Retina (tissue), 1 donor: ENCODE measurements at places on chromosomes 16 and 17.
A peak's percentile ranks its signal among the peaks of the same experiment; 100 is the strongest.

- DNase-seq, result no peak
Observed at GRCh38 chr16:80356365-80356764, 184.4 kb upstream of the DYNLRB2 start.

DNA sequence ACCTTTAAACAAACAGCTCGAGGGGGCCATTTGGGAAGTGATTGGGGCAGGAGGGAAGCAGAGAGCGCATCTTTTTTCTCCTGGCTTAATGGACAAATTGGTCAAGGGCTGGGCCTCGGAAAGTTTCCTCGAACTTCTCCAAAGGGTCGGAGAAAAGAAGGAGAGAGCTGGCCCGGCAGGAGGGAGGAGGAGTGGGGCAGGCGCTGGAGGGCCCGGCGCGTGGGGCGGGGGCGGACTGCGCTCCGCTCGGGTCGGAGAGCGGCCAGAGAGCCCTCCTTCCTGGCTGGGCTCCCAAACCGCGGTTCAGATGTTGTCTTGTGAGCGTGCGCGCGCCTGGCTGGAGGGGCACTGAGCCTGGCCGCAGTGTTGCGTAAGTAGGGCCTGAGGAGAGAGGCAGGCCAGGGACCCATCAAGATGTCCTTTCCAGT lies 1.2 kb downstream of the MMP2 start:
- peak; percentile 52 for DNase-seq

- no peak for DNase-seq
Observed at GRCh38 chr16:24396350-24397271, 140.5 kb downstream of the CACNG3 start.

DNA sequence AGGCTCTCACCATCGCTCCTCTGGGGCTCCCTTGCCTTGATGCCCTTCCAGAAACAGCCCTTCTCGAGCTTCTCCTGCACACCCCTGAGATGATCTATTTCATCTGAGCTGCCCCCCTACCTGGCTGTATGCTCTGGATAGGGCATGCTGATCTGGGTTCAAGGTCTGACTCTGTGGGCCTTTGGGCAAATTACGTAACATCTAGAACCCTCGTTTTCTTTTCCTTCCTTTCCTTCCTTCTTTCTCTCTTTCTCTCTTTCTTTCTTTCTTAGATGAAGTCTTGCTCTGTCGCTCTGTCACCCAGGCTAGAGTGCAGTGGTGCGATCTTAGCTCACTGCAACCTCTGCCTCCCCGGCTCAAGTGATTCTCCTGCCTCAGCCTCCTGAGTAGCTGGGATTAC lies 20.3 kb downstream of the TNS4 start:
- DNase-seq, result no peak

DNA sequence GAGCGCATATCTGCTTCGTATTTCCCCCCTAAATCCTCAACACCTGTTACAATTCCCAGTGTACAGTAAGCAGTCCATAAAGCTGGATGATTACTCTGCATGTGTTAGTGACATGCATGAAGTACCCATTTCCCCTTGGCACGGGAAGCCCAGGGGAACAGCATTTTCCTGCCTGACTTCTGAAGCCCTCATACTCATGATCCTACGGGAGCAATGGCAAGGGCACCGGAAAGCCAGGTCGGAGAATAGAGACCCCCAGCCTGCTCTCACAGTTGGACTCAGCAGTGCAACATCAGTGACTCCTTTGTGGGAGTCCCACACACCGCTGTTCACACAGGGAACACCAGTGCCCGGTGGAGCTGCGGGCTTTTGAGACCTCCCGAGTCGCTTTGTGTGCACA lies 336.9 kb downstream of the CDH13 start:
- no peak for DNase-seq

DNA sequence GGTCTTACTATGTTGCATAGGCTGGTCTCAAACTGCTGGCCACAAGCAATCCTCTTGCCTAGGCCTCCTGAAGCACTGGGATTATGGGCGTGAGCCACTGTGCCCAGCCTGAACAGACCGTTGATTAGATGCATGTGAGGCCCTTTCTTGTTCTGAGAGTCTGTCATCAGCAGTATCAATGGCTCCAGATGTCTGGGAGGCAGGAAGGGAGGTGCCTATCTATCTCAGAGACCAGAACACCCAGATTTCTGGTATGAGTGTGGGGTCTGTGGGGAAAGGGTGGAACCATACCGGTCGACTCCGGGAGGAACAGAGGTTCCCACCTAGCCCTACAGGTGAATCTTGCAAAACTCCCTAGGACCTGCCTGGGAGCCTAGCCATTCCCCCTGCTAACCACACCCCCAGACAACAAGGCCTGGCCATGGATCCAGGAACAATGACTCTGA lies 71.7 kb downstream of the PRKCB start:
- no peak for DNase-seq

DNA sequence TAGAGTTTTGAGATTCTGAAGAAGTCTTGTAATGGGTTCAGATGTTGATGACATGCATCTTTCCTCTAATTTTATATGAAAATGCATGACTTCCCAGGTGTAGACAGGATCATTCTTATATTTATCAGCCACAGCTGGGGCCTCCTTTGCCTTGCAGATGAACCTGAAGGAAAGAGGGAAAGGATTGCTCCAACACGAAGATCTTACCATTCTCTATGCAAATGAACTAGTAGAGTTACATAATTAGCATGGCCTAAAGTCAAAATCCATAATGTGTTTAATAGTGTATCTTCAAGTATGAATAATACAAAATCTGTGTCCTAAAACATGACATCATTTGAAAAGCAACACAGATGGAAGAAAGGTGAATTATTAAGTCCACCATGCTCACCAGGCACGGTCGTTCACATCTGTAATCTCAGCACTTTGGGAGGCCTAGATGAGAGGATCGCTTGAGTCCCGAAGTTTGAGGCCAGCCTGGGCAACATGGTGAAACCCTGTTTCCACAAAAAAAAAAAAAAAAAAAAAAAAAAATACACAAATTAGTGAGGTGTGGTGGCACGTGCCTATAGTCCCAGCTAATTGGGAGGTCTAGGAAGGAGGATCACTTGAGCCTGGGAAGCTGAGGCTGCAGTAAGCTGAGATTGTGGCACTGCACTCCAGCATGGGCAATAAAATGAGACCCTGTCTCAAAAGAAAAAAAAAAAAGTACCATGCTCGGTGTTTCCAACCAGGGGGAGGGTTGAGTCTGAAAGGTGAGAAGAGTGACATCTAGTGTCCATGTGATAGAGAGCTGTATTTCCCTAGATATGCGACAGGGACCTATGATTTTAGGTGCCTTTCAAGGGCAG lies 6.3 kb downstream of the VWA3A start:
- peak; percentile 41 for DNase-seq

- no peak for DNase-seq
Observed at GRCh38 chr16:87762620-87763019, 3.2 kb downstream of the KLHDC4 start.

DNA sequence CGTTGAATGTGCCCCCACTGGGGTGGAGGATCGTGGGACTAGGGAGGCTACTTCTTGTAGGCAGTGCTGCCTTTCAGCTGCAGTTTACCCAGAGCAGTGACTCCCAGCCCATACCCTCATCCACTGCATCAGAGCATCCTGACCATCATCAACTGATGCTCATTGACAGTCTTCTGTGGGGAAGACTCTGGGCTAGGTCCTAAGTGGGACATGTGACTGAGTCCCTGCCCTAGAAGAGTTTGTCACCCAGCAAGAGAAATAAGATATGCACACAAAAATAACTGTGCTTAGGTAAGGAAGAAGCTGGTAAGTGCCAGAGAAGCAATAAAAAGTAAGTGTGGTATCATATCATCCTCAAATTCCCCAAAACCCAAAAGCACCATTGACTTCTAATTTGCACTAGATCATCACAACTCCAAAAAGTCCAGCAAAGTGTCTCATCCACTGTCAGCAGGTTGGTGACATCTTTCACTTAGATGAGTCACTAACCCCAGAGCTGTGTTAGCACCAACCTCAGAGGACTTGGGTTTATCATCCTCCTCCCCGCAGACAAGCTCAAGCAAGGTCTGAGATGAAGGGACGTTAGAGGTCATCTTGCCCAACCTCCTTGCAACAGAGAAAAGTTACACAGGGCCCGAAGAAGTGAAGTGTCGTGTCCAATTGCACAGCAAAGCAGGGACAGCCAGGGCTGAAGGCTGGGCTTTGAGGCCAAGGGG lies 99.0 kb downstream of the CCDC182 start:
- DNase-seq, result no peak

DNA sequence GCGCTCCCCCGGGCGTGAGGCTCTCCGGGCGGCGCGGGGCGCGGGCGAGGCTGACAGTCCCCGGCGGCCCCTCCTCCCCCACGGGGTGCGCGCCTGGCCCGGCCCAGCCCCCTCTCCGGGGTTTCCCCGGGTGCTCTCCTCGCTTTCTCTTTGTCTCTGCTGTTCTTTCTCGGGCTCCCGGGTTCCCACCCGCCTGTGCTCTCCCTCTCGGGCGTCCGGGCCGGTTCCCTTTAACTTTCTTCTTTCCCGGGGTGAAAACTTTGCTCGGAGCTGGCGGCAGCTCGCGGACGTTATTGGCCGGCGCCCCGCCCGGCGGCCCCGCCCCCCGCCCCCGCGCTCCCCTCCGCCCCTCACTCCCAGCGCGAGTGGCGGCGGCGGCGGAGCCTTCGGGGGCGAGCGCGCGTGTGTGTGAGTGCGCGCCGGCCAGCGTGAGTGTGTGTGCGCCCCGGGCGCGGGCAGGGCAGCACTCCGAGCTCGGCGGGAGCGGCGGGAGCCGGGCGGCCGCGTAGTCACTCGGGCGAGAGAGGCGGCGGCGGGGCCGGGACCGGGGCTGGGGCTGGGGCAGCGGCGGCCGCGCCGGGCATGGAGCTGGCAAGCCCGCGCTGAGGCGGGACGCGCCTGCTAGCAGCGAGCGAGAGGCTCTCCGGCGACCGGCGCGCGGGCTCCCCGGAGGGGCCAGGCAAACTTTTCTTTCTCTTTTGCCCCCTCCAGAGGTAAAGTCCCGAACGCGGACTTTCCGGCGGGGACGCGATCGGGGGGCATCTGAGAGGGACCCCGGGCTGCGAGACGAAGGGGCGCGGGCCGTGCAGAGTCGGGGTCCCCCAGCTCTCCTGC lies at the start of gene NTN1:
TSS of gene NTN1 (plus strand) at position 353 of the 834 bp plus-strand sequence. CDS start 864 bp downstream, outside the sequence.
- DNase-seq, result peak; percentile 50

DNA sequence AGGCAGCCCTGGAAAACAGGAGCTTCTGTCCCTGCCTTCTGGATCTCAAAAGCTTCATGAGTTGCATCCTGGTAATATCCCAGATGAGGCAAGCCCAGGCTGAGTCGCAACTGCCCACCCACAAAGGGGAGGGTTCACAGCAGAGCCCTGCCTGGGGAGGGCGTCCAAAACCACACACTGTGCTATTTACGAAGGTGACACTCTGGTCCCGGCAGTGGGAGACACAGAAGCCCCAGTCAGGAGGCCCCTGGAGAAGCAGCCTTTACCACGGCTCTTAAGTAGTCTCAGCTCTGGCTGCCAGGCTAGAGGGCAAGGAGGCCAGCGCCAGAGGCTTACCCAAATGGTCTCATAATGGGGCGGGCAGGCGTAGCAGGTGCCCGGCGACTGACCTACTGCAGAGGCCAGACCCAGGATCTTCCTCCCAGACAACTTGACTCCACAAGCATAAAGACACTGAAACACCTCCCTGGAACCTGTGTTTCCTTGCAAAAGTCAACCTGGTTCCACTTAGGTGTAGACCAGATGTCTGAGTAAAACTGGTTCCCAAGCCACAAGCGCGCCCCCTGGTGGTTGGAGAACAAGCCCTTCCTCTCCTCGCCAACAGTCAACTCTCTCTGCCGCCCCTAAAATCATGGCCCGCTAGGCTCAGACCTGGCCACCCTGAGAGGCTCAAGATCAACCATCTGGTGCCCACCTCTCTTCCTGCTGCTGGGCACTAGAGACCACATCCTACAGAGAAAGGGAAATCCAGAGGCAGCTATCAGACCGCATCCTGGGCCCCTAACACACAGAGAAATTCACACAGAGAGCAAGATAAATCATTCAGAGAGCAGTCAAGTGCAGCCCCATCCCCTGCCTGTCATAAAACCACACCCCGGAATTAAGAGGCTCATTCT lies 5.2 kb downstream of the AXIN2 start:
- peak; percentile 79 for DNase-seq

DNA sequence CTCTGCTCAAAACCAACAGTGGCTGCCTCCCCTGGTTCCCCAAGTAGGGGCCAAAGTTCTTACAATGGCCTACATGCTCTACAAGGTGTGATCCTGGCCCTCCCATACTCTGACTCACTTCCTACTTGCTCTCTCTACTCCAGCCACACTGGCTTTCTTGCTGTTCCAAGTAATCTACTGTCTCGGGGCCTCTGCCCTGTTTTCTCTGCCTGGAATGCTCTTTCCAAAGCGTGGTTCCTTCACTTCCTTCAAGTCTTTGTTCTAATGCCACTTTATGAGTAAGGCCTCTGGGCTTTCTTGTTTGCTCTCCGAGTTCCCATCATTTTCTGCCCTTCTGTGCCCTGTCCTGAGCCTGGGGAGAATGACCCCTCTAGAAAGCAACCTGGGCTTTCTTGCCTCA lies 4.1 kb upstream of the CDH3 start:
- DNase-seq, result no peak

DNA sequence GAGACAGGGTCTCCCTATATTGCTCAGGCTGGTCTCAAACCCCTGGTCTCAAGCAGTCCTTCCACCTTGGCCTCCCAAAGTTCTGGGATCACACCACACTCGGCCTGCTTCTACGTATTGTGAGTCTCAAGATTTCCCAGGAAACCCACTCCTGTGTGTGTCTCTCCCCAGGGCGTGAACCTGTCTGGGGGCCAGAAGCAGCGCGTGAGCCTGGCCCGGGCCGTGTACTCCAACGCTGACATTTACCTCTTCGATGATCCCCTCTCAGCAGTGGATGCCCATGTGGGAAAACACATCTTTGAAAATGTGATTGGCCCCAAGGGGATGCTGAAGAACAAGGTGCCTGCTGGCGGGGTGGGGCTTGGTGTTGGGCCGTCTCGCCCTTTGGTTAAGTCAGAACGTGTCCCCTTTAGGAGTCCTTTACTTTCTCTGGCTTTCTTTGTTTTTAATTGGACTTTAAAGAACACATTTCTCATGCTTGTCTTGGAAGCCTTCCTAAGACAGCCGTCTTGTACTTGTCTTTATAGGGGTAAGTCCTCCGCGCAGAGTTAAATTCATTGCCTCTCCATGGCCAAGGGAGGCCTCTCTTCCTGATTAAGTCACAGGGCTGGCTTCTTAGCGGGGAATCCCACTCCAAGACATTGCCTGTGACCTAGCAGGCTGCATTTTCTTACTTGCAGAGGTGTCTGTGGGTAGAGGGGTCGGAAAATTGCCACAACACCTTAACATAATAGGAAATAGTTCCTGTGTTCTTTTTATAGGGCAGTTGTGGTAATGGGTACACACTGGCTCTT lies 136.4 kb downstream of the ABCC6 start:
- no peak for DNase-seq

- no peak for DNase-seq
Observed at GRCh38 chr17:82794781-82795482, 43.1 kb downstream of the TBCD start.

GRCh38 chr17:10055262-10055975 lies 143.0 kb downstream of the GAS7 start:
- no peak for DNase-seq
